ENCODE measurements at places on chromosomes 4 and X. TPM values are rescaled to one million over a fixed set of nuclear protein-coding genes. Genes with fewer than 3 reads are reported as not detected.

DNA sequence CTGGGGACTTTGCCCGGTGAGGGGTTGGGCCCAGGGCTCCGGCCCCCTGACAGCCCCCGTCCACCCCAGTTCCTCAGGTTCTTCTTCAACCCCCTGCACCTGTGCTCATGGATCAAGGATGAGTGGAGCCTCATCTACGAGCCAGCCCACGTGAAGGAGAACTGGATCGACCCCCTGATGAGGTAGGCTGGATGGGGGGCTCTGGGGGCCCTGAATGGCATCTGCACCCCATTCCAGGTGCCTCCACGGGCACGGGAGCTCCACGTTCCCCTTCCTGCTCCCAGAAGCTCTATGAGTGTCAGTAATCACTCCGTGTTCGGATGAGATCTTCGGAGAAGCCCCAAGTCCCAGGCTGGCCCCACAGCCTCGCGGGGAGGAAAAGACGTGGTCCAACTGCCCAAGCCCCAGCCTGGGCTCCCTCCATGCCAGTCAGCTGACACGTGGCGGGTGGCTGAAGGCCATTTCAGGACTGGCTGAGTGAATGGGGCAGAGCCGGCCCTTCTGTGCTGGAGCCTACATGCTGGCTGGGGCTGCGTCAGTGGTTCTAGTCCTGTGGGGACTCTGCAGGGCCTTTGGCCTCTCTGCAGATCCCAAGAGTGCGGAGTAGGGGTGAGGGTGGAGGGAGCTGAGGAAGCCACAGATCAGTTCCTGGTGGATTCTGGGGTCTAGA is 24.4 kb downstream of the CFAP99 start:
- DNase-seq: no peak

DNA sequence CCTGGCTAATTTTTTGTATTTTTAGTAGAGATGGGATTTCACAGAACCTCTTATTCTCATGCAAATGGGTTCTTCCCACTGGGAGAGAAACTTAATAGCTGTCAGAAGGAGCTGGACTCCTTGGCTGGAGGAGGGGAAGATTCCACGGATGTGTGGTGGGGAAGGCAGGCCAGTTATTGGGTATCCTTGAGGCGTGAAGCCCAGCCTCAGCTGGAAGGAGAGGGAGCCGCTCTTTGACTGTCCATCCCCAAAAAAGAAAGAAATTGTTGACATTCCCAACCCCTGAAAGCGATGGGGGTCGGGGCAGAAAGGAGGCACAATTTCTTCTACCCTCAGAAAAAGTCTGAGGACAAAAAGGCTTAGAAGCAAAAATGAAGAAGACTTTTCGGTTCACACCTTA is 983.1 kb upstream of the PABPC4L start:
- DNase-seq: no peak

DNA sequence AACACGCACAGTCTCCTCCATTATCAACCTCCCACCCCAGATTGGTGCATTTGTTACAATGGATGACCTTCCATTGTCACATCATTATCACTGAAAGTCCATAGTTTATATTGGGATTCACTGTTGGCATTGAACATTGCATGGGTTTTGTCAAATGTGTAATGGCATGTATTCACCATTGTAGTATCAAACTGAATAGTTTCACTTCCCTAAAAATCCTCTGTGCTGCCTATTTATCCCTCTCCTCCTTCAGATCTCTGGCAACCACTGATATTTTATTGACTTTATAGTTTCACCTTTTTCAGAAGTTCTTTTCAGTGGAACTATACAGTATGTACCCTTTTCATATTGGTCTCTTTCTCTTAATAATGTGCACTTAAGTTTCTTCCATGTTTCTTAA is 1565.4 kb downstream of the PCDH18 start:
- no peak for DNase-seq

Gene SSX4
- not detected for total RNA-seq

Gene ARAP2
- total RNA-seq: 21.6 TPM

Gene GRIA3
- 0.19 TPM for total RNA-seq

Data from omental fat pad (tissue), 4 donors.